Stimulated activated CD4-positive, alpha-beta T cell treated with anti-CD3 and anti-CD28 coated beads, Interleukin-2, amount 100 ng/mL, for 24 hours (primary cell): ENCODE measurements at places on chromosomes 1 and 21.
A peak's percentile ranks its signal among the peaks of the same experiment; 100 is the strongest.

DNA sequence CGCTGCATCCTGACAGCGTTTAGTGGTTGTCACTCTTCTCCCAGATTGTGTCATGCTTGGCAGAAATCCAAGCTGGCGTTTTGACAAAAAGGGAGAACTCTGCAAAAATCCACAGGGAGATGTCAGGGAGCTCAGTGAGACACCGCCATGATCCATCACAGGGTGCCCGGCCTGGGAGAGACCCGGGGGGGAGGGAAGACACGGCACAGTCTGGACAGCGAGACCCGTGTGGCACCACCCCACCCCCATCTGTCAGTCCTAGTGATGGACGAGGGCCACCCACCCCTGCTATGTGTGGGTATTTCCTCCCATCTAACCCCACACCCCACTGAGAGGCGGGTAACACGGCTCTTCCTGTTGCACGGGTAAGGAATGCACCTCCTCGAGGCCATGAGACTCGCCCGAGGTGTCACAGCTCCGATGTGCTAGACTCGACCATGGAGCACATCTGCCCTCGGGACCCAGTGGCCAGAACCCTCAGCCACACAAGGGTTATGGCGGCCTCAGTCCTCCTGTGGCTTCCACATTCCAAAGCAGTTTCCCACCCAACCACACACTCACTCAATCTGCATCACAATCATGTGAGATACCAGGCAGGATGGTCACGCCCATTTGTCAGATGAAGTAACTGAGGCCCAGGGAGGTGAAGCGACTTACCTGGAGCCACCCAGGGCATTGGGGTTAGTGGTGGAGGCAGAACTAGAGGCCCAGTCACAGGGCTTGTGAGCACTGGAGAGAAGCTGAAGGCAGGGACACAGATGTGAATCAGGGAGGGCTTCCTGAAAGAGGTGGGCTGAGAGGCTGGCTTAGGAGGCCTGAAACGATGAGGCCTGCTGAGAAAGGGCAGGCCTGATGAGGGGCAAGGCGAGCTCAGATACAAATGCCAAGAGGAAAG lies 688.5 kb downstream of the MATN1 start:
- no peak for DNase-seq

DNA sequence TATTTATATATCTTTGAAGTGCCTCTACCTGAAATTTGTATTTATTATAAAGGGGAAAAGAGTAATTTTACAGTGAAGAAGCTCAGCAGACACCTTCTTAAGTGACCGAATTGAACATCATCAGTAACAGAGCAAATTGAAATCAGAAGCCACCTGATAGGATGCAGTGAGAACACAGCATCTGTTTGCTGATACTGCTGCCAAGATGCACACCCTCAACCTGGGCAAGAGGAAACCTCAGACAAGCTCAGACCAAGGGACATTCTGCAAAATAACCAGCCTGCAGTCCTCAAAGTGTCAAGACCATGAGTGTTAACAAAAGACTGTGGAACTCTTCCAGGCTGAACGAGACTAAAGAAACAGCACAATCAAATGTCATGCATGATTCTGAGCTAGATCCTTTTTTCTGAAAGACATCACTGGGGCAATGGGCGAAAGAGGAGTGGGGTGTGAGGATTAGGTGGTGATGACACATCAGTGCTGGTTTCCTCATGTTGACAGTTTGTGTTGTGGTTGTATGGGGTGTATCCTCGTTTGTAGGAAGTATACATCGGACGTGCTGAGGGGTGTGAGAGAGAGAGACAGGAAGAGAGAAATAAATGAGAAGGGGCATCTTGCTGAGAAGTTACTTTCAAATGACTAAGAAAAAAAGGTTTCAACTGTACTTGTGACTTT lies 103.7 kb downstream of the ABCA4 start:
- DNase-seq: no peak

- no peak for DNase-seq
Observed at GRCh38 chr1:168372307-168372706, 91.6 kb downstream of the TBX19 start.

DNA sequence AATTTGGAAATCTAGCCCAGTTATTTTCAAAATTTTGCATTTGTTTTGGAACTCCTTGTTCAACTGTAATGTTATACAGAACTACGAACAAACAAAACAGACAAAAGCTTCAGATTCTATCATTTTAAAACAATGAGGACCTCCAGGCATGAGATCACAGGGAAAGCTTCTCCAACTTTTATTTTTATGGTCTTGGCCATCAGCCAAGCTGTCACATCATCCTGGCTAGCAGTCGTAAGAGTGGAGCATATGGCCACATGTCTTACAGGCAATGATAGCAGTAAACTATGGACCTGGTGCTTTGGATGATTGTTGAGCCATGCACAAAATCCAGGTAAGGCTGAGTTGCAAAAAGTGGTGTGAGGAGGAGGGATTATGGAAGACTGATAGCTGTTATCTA lies 299.6 kb downstream of the LMX1A start:
- no peak for DNase-seq

GRCh38 chr1:5742801-5743200 lies 249.4 kb downstream of the NPHP4 start:
- DNase-seq: no peak

- no peak for DNase-seq
Observed at GRCh38 chr1:112504001-112504660, 4.6 kb upstream of the WNT2B start.

GRCh38 chr1:68355614-68356013 lies 94.1 kb downstream of the RPE65 start:
- no peak for DNase-seq

GRCh38 chr1:83794384-83794783 lies 204.5 kb downstream of the TTLL7 start:
- DNase-seq: no peak

GRCh38 chr1:178417858-178418257 lies 78.9 kb downstream of the CLEC20A start:
- no peak for DNase-seq

DNA sequence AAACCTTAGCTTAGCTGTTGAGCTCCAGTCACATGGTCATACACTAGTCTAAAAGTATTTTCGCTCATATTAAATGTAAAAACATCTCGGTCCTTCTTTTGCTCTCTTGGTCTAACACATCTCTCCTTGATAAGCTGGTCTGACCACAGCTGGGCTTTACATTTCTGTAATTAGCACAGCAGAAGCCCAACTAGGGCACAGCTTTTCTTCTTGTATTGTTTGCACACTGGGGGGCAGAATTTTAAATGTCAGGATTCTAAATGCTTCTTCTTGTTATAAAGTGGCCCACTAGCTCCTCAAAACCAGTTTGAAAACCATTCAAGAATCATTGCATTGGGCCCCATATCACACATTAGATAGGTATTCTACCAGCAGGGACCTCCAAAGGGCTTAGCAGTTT lies 289.1 kb upstream of the PKN2 start:
- no peak for DNase-seq

- DNase-seq: no peak
Observed at GRCh38 chr1:238677567-238677966, 708.8 kb upstream of the CHRM3 start.

- no peak for DNase-seq
Observed at GRCh38 chr1:54124472-54124871, 28.3 kb downstream of the CDCP2 start.

GRCh38 chr1:235918465-235918864 lies 51.8 kb upstream of the LYST start:
- DNase-seq: no peak

DNA sequence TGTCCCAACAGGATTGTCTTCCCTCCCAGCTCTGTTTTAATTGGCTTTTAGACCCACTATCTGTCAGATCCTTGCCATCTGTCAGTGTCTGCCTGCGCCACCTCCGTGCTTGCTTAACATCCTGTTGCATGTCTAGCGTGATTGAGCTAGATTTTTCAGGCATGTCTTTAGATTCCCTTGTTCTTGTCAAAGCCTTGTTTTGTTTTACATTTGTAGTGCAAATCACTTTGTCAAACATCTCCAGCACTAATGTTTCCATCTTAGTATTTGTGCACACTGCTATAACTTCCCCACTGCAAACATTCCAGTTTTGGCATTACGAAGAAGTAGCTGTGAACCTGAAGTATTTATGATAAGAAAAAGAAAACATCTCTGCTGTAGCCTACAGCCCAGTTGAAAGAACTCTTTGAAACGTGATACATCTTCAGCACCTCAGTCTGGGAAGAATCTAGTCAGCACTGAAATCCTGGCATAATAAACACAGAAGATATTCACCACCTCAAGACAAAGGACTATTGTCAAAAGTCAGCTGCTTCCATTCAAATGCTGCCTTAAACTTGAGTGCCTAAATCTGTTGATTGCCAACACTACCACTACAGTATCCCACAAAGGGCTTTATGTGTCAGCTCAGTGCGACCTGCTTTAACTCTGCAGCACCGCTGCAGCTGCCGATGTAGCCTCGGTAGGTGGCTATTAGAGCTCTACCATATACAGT lies 105.0 kb downstream of the FNBP1L start:
- DNase-seq: no peak

- no peak for DNase-seq
Observed at GRCh38 chr21:29084372-29084771, 10.9 kb upstream of the CCT8 start.

GRCh38 chr1:3014443-3015268 lies 6.6 kb upstream of the ACTRT2 start:
- DNase-seq: no peak

GRCh38 chr1:205538235-205538840 lies 33.9 kb downstream of the CDK18 start:
- no peak for DNase-seq

DNA sequence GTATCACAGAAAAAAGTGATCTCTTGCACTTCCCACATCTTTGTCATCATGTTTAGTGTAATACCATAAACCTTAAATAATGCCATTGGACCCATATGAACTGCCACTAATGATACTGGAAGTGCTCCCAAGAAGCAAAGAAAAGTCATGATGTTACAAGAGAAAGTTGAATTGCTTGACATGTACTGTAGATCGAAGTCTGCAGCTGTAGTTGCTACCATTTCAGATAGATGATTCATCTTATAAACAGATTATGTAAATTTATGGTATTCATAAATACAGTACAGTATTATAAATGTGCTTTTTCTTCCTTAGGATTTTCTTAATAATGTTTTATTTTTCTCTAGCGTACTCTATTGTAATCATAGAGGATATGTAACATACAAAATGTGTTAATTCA lies 30.1 kb upstream of the LAMC2 start:
- no peak for DNase-seq

GRCh38 chr1:27332536-27333281 lies 9.1 kb upstream of the SYTL1 start:
- peak; percentile 59 for DNase-seq

DNA sequence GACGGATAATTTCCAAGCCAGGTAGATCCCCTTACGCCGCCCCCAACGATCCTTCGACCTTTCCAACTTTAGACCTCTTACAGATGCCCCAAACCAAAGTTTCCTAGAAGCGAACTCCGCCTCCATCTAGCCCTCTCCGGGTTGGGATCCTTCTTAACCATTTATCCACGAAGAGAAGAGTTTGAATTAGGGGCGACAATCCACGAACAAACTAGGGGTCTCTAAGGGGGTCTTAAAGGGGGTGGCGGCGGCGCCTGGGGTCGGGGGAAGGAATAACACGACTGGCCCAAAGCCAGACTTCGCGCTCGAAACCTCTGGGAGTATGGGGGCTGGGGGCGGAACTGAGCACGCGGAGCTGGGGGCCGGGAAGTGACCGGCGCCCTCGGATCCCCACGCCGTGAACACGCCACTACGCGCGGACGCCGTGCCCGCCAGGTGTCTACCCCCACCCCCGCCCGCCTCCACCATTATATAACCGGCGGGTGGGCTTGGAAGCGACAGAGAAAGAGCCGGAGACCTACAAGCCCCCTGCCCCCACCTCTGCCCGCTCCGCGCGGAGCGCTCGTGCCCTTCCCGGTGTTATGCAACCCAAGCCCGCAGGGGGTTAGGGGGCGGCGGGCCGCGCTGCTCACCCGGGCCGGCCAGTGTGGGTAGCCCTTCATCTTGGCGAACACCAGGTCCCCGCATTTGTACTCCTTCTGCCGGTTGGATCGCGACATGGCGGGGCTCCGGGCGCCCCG lies 594 bp downstream of the HDGF start:
- peak; percentile 56 for DNase-seq

- no peak for DNase-seq
Observed at GRCh38 chr1:156075162-156075561, 7.1 kb downstream of the MEX3A start.

DNA sequence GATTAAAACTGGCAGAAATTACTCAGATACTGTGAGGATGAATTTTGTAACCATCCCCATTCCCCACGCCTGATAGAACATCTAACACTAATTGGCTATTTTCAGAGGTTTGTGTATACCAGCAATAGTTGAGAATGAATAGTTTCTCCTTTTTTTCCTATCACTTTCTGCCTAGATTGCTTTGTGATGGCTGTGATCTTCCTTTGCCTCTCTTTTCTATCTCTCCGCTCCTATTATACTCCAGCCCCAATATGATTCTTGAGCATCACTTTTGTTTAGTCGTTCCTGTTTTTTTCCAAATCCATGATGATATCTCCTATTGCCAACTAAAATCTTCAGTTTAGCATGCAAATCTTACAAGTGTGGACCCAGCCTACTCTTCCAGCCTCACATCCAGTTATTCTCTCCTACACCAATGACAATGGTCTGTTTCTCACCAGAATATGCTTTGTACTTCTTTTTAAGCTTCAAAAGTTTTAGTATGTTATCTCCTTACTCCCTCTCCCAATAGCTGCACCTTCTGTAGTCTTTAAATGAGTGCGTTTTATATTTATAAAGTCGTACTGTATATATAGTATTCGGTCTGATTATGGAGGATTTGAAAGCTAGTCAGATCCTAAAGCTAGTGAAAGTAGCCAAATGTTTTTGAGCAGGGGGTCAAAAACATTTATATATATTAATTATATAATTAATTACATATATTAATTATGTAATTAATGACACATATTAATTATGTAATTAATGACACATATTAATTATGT lies 25.2 kb downstream of the MAGI3 start:
- DNase-seq: no peak

- DNase-seq: no peak
Observed at GRCh38 chr1:209160230-209160629, 423.3 kb upstream of the CAMK1G start.

DNA sequence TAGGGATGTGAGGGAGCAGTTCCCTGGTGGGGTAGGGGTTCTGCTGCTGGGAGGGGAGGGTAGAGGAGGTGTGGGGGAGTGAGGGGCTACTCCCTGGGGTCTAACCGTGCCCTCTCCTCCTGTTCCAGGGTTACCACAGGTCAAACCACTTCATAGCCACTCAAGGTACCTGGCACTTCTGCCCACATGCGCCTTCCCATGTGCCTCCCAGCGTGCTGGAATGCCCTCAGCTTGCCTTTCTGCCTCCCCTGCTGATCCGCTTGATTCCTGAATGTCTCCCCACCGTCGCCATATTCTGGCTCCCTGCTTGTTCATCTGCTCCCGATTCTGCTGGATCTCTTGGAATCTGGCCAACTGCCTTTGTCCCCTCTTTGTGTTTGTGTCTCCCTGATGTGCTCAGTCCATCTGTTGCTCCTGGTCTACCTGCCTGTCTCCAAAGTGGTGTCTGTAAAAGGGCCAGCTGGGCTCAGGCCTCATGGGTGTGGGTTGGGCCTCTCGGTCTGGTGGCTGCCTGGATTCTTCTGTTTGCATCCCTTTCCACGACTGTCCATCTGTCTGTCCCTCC lies 74.4 kb downstream of the PTPRU start:
- no peak for DNase-seq
